CD8-positive, alpha-beta memory T cell (primary cell): ENCODE measurements at places on chromosomes 11 and 22.

- DNase-seq: no peak
Observed at GRCh38 chr11:122979815-122980595, 1.6 kb downstream of the BSX start.

- DNase-seq: no peak
Observed at GRCh38 chr11:9078113-9079086, 13.0 kb downstream of the SCUBE2 start.

DNA sequence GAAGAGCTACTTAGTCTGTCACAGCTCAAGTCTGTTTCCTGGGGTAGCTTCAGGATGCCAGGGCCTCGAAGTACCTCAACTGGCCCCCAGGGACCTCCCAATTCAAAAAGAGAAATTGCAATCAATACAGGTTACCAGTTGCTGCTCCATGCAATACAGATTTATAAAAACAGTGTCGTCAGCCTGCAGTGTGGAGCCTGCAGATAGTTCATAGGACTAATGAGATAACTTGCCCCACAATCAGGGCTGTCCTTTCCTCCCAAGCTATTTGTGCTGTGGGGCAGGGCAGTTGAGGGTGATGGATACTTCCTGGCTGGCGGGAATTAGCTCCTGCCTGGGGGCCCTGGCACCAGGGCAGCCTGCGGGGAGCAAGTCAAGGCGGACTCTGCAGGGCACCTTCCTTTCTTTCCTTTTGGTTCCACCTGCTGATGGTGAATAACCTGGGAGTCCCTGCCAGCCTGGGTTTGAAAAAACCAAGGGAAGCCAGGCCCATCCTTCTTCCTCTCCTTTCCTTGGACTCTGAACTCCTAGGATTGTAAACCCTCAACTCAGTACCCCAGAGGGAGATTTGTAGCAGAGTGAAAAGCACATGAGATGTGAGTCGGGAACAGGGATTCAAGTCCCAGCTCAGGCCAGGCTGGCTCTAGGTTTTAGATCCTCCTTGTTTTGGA is 216.6 kb downstream of the CEP164 start:
- DNase-seq: no peak

- no peak for DNase-seq
Observed at GRCh38 chr22:44543781-44544477, 45.9 kb upstream of the RTL6 start.

- DNase-seq: no peak
Observed at GRCh38 chr11:66317322-66317722, 478 bp upstream of the CD248 start.

- no peak for DNase-seq
Observed at GRCh38 chr11:46210133-46210636, 67.3 kb upstream of the CREB3L1 start.

DNA sequence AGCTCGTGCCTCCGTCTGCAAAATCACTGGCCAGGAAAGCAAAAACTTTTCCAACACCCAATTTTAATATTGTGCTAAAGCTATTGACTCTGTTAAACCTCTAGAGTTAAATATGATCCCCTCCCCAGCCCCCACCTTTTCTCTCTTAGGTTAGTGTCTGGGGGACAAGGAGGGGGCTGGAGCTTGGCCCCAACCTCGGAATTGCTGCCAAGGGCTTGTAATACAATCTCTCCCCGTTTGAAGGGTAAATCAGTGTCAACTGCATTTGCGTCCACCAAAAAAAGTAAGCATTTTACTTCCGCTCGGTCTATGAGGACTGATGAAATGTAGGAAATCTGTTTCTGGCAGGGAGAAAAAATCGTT is at the start of gene GAS2:
TSS of gene GAS2 (plus strand) at position 287 of the 363 bp plus-strand sequence. CDS start 8,259 bp downstream, outside the sequence.
- no peak for DNase-seq

DNA sequence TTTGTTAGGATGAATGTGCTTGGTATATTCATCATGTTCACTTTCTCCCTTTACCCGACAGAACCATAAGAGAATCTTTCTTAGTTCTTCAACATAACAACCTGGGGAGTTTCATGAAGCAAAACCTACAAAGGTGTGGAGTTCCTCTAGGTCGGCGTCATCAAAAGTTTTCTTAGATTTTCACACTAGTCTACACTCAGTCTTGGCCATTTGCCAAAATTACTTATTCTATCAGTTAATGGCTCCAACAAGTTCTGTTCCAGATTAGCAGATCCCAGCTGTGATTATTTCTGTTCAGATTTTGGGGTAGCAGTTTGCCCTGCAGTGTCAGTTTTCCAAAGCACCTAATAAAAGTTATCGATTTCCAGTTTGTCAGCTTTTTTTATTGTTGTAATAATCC is 935.8 kb upstream of the RAG2 start:
- DNase-seq: no peak

DNA sequence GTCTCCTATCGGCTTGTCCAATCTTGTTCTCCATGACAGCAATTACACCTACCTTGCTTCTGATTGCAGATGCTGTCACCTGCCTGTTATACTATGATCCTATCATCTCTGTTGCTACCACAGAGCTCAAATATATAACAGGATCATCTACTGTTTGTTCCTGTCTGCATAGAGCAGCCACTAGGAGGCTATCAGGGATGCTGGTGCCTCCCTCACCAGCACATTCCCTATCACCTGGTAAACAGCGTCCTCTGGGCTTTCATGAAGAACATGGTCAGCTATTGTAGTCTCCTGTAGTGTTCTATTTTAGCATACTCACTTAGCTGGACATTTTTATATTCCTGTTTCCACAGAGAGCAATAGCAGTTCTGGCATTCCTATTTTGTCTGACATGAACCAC is 87.8 kb upstream of the FAT3 start:
- no peak for DNase-seq

- DNase-seq: no peak
Observed at GRCh38 chr11:61912991-61913698, 4.2 kb downstream of the RAB3IL1 start.

- DNase-seq: no peak
Observed at GRCh38 chr11:42251984-42252383, 792.5 kb upstream of the LRRC4C start.

- no peak for DNase-seq
Observed at GRCh38 chr11:4191031-4191571, 96.5 kb downstream of the RRM1 start.

- peak; percentile 51 for DNase-seq
Observed at GRCh38 chr22:31497148-31497938, 1.0 kb downstream of the SFI1 start.

DNA sequence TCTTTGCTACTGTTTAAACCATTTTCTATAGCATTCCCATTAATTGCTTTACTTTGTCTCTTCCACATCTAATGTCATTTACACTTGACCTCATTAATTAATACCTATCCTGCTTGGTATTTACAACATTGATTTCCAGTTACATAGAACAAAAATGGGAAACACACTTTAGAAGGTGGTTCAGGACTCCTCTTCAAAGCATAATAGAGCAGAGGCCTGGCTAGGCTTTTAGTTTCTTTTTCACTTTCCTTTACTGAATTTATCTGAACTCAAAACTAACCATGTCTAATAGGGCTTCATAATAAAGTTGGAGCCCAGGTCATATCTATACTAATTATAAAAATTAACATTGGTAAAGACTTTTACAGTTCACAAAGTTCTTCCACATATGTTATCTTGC is 648.0 kb upstream of the KIRREL3 start:
- no peak for DNase-seq

DNA sequence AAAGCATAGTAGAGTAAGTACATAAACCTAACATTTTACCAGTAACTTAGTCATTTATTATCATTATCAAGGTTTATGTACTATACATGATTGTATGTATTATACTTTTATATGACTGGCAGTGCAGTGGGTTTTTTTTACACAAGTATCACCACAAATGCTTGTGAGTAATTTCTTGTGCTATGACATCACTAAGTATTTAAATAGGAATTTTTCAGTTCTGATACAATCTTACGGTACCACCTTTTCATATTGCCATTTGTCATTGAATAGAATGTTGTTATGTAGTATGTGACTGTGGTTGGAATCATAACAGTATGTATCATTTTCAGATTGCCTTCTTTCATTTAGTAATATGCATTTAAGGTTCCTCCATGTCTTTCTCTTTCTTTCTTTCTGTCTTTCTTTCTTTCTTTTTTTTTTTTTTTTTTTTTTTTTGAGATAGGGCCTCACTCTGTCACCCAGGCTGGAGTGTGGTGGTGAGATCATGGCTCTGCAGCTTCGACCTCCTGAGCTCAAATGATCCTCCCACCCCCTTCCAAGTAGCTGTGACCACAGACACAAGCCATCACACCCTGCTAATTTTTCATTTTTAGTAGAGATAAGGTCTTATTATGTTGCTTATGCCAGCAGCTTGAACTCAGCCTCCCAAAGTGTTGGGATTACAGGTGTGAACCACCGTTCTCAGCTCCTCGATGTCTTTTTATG is 18.6 kb downstream of the ATM start:
- DNase-seq: no peak

DNA sequence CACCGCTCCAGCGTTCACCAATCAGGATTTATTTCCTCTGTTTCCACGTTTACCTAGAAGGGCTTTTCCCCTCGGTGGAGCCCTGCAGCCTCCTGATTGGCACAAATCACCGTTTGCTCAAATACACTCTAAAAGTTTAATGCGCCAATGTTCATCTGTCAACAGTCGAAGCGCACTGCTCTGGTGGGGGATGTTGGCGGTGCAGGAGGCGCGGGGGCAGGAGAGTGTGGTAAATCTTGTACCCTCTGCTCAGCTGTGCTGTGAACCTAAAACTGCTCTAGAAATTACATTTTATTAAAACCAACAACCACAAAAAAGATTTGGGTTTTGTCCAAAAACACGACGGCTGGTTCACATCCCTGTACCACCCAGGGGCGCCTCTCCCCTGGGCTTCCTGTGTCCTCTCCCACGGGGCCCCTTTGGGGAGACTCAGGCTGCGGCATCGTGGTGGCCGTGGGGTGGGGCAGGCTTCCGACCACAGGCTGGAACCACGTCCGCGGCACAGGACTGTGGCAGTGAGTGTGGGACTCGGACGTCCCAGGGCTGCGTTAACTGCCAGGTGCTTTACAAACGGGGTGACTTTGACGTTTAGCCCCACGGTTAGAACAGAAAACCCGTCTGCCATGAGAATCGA is 13.5 kb downstream of the TTLL8 start:
- DNase-seq: no peak

DNA sequence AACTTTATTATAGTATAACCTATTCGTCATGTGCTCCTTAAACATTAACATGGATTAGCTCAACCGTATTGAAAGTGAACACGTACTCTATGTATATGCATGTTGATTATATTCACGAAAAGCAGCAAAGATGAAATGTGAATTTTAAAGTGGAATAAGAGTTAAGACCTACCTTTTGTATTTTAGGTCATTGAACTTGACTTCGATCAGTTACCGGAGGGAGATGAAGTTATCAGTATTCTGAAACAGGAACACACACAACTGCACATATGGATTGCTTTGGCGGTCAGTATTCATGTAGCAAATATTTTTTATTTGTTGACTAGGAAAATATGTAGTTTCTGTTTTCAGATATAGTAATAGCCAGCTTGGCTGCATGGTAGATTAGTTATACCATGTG is 1.4 kb downstream of the CTR9 start:
- DNase-seq: no peak

- DNase-seq: no peak
Observed at GRCh38 chr11:46390331-46391171, 1.0 kb downstream of the CHRM4 start.

DNA sequence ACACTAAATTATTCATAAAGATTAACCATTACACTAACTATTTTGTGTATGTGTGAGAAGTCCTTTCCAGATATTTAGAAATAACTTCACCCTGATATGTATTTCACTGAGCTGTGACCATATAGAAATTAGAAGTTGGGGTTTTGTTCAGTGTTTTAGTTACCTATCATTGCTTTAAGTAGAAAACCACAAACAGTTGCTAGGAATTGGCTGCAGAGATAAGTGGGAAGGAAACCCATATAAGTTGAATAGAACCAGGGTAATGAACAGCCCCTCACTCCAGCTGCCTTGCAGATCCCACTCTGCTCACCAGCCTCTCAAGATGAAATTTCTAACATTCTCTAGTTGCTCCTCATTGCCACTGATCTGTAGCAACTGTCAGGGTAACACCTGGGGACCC is 10.3 kb downstream of the SRSF8 start:
- DNase-seq: no peak

DNA sequence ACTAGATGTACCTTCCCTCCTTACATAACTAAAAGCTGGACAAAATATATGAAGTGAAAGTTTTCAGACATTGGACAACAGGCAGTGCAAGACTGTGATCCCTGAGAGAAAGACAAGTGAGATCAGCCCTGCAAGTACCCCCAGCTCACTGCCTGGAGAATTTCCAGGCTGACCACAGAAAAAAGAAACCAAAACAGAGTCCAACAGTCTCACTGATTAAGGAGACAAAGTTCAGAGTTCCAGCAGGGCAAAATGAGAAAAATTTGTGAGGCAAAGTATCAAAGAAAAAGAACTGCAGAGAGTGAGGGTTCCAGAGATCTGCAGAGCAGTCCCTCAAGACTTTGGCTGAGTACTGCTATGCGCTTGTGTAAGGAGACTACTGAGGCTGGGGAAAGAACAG is 47.3 kb upstream of the TMEM45B start:
- DNase-seq: no peak

- DNase-seq: no peak
Observed at GRCh38 chr11:134014511-134014910, 54.4 kb upstream of the JAM3 start.

- no peak for DNase-seq
Observed at GRCh38 chr11:29755474-29755873, 261.4 kb downstream of the KCNA4 start.

- DNase-seq: no peak
Observed at GRCh38 chr11:67317888-67318555, 14.7 kb downstream of the SSH3 start.

DNA sequence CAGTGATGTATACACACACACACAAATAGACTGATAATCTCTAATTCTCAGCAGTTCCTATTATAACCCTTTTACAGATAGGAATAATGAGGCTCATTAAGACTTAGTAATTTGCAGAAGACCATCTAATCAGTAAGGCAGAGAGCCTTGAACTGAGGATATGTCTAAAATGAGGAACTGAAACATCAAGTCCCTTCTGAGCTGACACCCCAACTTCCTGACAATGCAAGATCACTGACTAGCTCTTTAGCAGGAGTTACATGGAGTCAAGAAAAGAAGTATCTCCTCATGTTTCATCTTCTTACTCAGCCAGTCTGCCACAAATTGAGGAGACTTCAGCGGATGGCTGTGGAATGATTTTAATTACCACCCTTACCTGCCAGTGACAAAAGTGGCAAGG is 193.0 kb downstream of the MSANTD4 start:
- DNase-seq: no peak

DNA sequence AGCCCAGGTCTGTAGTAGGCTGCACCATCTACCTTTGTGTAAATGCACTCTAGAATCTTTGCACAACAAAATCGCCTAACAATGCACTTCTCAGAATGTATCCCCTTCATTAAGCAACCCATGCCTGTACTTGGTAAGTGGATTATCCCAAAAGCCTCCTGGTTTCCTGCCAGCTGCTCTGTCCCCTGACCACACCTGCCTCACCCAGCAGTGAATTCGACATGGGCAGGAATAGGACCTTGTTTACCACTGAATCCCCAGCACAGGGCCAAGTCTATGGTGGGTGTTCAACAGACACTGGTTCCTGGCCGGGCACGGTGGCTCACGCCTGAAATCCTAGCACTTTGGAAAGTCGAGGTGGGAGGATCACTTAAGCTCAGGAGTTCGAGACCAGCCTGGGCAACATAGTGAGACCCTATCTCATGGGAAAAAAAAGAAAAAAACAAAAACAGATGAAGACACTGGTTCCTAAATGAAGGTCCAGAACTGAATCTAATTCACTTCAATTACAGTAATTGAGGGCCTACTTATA is 5.1 kb upstream of the SYCE3 start:
- DNase-seq: no peak

- no peak for DNase-seq
Observed at GRCh38 chr11:77346906-77347603, 45.6 kb upstream of the GDPD4 start.
